Myocyte (in vitro differentiated cells): ENCODE measurements at places on chromosomes 13 and 19.

DNA sequence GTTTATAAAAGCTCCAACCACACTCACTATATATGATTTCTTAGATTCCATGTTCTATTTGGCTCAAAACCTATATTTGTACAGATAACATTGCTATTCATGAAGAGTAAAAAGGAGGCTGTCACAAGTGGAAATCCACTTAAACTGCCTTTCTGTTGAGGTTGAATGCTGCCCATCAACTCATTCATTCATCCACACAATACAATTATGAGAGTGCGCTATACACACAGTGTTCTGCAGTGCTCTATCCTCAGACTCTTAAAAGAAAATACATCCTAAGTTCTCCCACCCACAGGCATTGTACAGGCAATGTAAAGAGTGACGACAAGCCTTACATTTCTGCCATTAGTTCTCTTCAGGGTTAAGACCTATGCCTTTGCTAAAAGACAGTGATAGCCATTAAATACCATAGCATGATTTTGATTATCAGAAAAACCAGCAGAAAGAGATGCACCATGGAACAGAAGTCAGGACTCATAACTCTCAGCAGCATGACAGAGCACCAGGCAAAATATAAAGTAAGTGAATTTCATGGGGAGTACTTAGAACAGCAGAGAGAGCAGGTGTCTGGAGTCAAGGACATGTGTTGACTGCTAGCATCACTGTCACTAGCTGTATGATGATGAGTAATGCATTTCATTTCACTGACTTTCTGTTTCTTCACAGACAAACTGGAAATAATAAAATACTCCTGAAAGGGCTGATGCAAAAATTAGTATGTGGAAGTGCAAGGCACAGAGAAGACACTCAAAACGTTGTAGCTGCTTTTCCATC, 218.0 kb downstream of the RBM26 start:
- DNase-seq, result peak; percentile 0

DNA sequence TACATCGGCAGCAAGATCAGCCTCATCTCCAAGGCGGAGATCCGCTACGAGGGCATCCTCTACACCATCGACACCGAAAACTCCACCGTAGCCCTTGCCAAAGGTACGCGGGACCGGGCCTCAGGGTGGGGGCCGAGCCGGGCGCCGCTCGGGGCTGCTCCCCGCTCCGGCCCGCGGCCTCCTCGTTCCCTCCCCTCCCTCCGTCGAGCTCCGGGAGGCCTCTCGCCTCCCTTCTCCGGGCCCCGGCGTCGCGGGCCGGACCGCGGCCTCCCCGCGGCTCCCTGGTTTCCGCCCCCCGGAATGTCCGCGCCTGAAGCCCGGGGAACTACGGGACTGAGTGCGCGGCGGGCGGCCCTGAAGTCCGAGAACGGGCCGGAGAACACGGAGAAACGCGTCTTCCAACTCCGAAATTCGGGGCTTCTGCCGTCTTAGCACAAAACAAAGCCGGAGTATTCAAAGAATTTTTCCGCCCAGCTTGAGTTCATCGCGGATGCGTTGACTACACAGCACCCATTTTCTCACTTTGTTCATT, 423 bp downstream of the LSM14A start:
- DNase-seq, result peak; percentile 39

- DNase-seq, result no peak
Observed at GRCh38 chr13:20442375-20442774, 83.3 kb downstream of the CRYL1 start.

- no peak for DNase-seq
Observed at GRCh38 chr19:647566-648284, 8.0 kb downstream of the FGF22 start.

DNA sequence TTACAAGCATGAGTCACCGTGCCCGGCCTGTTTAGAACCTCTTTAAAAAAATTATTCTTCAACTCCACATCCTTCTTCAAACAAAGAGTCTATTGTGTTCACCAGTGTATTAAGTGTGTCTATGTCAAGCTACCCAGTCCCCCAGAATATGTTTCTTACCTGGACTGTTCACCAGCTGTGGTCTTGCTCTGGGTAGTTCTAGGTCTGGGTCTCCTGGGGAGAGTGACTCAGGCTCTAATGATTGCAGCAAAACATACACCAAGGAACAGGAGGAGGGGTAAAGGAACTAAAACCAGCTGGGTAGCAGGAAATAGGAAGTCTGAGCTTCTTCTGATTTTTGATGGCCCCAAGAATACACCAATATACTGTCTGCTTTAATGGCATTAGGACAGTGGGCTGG, at the start of gene FPR1:
Gene FPR1 (minus strand): TSS at position 224 of the 400 bp plus-strand sequence. CDS start 4,884 bp downstream, outside the sequence.
- DNase-seq, result peak; percentile 34

- no peak for DNase-seq
Observed at GRCh38 chr13:40667622-40667978, 1.2 kb upstream of the FOXO1 start.

GRCh38 chr13:98158172-98158899, 15.4 kb downstream of the FARP1 start:
- peak; percentile 68 for DNase-seq

DNA sequence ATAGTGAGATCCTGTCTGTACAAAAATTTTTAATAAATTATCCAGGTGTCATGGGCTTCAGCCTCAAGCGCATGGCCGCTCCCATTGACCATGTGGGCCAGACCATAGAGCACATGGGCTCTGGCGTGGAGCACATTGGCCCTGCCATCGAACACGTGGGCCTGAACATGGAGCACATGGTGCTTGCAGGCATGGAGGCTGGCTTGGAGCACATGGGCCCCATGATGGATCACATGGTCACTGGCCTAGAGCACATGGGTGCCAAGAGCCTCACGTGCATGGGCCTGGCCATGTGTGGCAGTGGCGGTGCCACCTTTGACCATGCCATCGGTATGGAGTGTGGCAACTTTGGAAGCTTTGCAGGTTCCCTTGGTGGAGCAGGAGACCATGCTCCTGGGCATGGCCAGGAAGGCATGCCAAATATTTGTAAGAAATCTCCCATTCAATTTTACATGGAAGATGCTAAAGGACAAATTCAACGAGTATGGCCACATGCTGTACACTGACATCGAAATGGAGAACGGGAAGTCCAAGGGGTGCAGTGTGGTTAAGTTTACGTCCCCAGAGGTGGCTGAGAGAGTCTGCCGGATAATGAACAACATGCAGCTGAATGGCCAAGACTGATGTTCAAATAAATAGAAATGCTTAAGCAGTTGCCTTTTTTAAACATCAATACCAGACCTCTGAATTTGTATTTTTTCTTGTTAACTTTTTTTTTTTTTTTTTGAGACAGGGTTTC, 21.3 kb upstream of the SLC1A5 start:
- no peak for DNase-seq

DNA sequence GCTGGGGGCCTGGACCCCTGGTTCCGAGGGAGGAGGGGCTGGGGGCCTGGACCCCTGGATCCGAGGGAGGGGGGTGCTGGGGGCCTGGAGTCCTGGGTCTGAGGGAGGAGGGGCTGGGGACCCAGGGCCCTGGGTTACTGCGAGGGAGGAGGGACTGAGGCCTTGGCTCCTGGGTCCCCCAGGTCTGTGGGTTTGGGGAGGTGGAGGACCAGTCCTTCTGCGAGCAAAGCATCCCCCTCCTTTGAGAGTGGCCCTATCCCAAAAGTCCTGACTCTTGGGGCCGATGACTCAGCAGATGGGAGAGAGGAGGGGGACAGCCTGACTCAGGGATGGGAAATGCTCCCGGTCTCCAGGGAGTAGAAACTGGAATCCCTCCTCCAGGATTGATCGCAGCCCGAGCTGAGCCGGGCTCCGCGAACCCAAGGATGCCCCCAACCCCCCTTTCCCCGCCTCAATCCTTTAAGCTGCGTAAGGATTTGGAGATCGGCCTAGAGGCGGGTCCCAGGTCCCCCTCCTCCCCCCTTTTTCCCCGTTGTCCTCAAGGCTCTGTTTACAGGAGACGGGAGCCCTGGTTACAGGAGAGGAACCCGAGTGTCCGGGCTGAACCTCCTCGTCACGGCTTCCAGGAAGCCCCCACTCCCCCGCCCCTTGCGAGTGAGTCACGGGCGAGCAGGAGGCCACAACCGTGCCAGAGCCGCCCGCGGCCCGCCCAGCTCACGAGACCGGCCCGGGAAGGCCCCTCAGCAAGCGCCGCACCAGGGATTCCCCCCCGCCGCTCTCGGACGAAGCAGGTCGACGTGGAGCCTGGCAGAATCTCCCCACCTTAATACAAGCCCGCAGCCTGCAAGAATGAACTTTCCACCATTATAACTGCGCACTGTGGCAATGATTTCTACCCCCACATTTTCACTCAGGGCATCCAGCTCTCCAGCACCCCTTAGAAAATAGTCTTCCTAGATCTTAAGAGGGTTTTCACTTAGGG, 3.0 kb upstream of the ZFP36 start:
- DNase-seq, result peak; percentile 97

DNA sequence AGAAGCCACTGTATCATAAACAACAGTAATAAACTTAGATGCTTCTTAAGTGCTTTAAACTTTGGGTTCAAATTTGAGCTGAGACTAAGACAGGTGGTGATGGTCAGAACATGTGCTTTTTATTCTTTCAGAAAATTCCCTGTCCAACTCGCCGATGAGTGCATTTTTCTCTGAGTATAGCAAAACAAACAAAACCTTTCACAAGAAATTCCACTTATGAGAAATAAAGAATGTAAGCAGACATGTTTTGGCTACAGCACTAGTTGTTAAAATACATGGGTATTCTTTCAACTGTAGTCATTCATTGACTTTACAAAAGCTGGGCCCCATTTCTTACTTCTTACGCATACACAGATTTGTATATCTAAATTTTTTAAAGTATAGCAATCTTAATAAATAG, 125.6 kb downstream of the SPRY2 start:
- peak; percentile 13 for DNase-seq

GRCh38 chr19:12779162-12779993, 4.0 kb upstream of the HOOK2 start:
- DNase-seq, result peak; percentile 86

DNA sequence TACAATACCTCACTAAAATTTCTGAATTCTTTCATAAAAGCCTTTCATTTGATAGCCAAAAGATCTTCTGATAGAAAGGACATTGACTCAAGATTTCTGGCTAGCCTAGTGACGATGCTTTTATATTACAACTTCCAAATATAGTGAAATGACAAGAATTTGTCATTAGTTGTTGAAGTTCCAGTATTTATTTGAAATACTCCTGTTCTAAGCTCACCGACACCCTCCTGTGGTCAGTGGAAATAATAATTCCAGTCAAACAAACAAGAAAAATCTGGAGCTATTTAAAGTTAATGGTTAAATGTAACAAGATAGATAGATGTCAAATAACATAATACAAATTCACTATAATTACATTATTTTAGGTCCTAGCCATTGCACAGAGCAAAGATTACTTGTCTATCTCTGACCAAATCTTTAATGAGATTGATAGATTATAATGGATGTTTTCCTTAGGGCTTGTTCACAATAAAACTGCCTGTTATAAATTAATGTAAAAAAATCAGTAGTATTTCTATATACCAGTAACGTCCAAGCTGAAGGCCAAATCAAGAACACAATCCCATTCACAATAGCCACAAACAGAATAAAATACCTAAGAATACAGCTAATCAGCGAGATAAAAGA, 195.5 kb downstream of the RGCC start:
- peak; percentile 61 for DNase-seq

GRCh38 chr19:19121371-19121770, 16.9 kb downstream of the TMEM161A start:
- no peak for DNase-seq

GRCh38 chr13:59584761-59585670, 578.7 kb downstream of the DIAPH3 start:
- no peak for DNase-seq

DNA sequence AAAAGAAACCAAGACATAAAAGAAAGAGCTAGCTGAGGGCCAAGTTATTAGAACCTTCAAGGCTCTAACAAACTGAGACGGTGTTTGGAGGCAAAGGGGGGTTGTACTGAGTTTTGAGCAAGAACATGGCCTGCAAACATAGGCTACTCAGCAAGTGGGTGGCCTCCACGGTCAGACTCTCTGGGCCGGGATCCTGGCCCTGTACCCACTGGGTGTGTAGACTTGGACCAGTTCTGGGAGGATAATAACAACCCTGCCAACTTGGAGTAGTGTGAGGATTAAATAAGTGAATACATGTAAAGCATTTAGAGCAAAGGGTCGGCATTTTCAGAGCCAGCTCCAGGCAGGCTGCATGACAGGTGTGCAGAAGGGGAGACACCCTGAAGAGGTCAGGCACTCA, 56.1 kb upstream of the TNFRSF19 start:
- DNase-seq, result no peak
